ENCODE measurements at places on chromosomes 12 and 14.
A peak's percentile ranks its signal among the peaks of the same experiment; 100 is the strongest.

DNA sequence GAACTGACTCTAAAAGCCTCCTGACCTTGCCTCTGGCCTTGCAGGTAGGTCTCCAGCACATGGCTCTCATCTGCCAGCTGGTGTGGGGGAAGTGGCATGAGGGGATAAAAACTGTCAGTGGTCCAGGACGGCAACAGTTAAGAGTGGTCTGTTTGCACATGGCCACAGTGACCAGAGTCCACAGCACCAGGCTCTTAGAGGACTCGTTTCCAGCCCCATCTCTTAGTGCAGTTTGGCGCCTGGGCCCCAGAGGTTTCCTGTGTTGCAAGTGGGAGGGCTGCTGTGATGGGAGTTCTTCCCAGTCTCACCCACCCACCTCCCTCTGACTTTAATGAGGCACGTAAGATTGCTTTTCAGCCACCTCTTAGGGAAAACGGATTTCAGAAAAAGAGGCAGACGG, 37.0 kb downstream of the APPL2 start:
- no peak for DNase-seq

DNA sequence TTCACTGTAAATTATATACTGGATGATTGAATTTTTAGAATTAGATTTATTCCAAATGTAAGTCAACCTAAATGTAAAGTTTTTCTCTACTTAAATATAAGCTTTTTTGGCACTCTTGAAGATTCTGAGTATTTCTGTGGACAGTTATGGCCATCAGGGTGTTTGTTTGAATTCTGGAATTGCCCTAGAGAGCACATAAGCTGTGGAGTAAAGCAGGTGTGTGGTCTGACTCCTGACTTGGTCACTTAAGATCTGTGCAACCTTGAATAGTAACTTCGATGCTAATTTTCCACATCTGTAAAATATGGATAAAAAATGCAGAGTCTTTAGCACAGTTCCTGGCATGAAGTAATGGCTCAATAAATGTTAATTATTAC, 64.4 kb downstream of the FUT8 start:
- no peak for DNase-seq

GRCh38 chr12:132356691-132357622, 27.6 kb upstream of the GALNT9 start:
- DNase-seq = peak; percentile 31

GRCh38 chr14:90354551-90355298, 23.0 kb upstream of the NRDE2 start:
- DNase-seq = no peak

GRCh38 chr12:115378291-115378690, 694.3 kb upstream of the TBX3 start:
- DNase-seq = no peak

DNA sequence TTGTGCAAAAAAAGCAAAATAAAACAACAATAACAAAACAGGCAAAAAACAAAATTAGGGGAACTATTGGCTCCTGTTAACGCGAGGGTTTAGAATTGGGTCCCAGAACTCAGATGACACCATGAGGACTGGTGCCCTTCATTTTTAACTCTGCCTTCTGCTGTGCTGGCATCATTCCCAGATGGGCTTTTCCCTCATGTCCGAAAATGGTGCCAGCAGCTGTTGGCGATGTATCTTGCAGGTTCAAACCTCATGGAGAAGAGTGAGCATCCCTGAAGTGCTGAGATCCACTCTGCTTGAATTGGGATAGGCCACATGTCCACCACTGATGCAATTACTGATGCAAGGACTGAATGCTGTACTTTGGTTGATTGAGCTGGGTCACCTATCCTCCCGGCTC, 61.1 kb downstream of the MYRFL start:
- no peak for DNase-seq

Data from fibroblast of gingiva (primary cell).